NCI-H2081 (cell line): ENCODE measurements at places on chromosomes 3 and 15.
A peak's percentile ranks its signal among the peaks of the same experiment; 100 is the strongest.

GRCh38 chr3:160127308-160127707 lies 97.9 kb upstream of the C3orf80 start:
- no peak for DNase-seq

- no peak for DNase-seq
Observed at GRCh38 chr3:12658593-12659058, 5.3 kb downstream of the RAF1 start.

DNA sequence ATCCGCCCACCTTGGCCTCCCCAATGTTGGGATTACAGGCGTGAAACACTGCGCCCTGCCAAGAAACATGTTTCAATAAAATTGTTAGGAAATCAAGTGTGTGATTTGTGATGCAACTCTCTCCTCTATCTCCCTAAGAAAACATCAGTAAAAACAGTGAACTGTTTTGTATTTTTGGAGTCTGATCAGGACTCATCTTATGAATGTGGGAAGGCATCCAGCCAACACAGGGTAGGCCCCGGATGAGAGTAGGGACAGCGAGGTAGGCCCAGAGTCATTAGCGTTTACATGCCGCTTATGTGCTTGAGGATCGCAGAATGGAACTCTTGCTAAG lies 884 bp upstream of the GLYCTK start:
- no peak for DNase-seq

GRCh38 chr3:87390353-87390752 lies 114.0 kb upstream of the POU1F1 start:
- DNase-seq = no peak

DNA sequence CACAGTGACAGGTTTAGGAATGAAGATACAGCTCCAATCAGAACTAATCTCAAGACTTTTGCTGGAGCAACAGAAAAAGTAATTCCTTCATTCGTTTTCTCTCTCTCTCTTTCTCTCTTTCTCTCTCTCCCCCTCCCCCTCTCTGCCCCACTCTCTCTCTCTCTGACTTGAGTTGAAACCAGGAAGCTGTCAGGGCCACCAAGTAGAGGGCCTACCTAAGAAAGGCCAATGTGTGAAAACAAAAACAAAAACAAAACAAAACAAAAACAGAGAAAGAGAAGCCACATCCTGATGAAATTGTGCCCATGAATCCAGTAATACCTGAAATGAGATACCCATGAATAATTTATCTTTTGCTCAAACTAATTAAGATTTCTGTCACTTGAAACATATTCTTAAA lies 72.9 kb downstream of the ATP8B4 start:
- no peak for DNase-seq

DNA sequence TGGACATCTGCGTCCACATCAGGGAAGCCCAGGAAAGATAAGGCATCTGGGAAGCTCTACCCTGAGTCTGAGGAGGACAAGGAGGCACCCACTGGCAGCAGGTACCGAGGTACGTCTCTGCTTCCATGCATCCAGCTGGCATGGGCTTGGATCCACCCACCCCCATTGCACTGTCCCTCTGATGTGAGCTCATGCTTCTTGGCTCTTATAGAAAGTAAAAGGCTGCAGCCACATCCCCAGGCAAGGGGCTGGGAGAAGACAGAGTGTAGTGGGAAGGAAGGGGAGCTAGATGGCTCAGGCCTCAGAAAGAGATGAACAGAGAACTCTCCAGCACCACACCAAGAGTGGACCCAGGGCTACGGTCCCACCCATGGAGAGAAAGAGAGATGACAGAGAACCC lies 18.2 kb downstream of the PTH1R start:
- DNase-seq = no peak

GRCh38 chr15:101504866-101505609 lies 15.5 kb upstream of the PCSK6 start:
- DNase-seq = no peak

GRCh38 chr3:164658125-164658524 lies 420.2 kb downstream of the SI start:
- peak; percentile 37 for DNase-seq

DNA sequence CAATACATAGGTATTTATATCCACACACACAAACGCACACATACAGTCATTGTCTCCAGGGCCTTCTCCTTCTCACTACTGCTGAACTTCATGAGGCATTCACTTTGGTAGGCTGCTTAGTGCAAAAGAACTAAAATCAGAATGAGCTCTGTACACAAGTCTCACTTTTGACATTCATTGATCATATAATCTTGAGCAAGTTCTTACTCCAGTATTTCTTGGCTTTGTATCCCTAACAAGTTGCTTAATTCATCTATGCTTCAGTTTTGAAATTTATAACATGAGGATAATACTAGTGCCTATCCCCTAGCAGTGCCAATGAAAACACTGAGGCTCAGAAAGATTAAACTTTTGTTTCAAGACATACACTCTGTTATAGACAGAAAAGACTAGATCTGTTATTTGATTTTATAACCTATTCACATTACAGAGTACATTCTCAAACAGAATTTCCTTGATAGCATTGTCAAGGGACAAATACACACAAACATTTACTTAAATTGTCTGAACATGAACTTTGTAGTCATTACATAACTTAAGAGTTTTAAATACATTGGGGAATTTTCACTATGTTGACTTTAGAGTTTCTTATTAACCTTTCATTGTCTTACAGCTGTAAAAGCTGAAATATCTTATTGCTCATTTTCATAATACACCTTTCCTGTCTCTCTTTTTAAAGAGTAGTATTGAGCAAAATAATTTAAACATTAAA lies 55.0 kb upstream of the SI start:
- no peak for DNase-seq

- no peak for DNase-seq
Observed at GRCh38 chr3:123346021-123346420, 102.9 kb downstream of the ADCY5 start.

- DNase-seq = peak; percentile 46
Observed at GRCh38 chr15:64693134-64693533, 82.3 kb downstream of the RBPMS2 start.

DNA sequence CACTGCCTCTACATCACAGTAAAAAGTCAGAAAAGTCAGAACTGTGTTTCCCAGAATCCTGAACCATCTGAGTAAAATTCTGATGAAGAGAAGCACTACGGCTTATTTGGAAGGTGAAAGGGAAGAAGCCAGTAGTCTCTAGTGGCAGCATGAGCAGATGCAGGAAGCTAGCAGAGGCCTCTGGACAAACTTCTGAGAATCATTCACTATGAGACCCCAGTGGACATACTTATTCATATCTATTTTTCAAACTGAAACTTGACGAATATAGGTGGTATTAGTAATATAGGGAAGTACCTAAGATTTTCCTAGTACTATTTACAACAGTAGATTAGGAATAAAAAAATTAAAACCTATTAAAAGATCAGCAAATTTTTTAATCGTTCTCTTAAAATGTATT lies 272.8 kb upstream of the TTC14 start:
- DNase-seq = no peak

DNA sequence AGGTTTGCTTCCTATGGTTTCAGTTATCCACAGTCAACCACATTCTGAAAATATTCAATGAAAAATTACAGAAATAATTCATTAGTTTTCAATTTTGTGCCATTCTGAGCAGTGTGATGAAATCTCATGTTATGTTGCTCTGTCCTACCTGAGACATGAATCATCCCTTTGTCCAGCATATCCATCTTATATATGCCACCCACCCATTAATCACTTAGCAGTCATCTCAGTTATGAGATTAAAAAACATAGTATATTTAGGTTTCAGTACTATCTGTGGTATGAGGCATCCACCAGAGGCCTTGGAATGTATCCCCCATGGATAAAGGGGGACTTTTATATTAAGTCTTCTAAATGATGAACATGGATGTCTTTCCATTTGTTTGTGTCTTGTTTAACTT lies 64.7 kb upstream of the PROK2 start:
- DNase-seq = no peak

GRCh38 chr3:151085227-151085888 lies at the start of gene MED12L:
Gene MED12L (plus strand): TSS chr3:151085664. CDS start chr3:151086927, 1,263 bp downstream.
- peak; percentile 93 for DNase-seq

DNA sequence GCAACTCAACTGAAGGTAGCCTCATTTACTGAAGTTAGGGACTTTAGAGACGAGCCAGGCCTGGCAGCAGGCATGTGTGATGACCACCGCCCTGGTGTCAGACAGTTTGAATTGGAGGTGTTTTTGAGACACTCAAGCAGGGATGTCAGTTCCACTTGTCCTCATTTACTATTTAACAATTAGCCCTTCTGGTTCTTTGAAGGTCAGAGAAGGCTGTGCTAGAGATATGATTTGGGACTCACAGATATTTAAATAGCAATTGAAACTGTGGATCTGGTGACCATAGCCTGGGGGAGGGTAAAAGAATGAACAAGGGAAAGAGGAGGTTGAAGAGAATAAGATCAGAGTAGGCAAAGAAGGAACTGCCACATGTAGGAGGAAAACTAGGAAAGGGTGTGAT lies 74.6 kb downstream of the REC114 start:
- no peak for DNase-seq

GRCh38 chr15:82165948-82166376 lies 96.6 kb downstream of the EFL1 start:
- DNase-seq = no peak

DNA sequence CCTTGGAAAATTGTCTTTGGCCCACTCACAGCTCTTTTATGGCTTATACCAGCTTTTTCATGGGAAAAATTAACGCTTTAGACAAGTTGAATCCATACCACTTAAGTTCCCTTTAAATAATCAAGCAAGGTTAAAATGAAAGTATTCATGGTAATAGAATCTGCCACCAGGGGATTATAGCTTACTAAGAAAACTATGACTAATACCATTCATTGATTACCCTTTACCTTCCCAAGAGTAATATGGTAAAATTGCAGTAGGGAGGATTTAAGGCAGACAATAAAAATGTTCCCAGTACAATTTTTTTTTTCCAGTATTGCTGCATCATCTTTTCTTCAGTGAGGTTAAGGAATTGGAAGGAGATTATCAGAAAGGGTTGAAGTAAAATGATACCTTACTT lies 641.1 kb upstream of the NAALADL2 start:
- DNase-seq = no peak

DNA sequence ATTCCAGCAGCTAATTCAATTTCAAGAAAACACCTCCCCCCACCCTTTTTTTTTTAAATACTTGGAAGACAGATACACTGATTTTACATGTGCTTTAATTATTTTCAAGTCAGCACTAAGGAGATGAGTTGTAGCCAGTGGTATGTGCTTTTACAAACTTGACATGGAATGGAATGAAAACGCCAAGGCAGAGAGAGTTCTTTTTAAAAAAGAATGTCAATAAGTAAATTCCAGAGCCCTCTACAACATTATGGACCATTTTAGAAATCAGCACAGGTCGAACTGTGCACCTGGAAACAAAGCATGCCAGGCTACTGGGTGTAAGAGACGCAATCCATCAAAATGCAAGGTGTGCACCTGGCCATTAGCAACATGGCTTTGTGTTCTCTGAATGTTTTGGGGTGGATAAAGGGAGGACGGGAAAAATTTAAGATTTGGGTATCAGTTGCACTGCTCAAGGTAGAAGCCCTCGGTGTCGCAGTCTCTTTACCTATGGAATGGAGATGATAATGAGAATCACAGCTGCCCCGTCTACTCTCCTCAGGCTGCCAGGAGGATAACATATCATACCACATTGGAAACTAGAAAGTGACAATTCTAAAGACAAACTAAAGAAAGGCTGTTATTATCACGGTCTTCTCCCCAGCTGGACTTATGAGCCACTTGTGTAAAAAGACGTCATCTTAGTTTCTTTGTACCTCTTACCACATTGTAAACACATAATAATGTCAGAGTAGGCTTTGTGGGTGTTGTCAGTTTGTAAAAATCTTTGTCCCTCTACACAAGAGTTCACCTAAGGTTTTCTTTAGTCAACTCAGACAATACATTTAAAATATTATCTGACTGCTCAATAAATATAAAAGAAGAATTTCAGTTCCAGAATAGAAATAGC lies 107.4 kb upstream of the PRICKLE2 start:
- no peak for DNase-seq

- no peak for DNase-seq
Observed at GRCh38 chr3:149954812-149955211, 15.9 kb downstream of the PFN2 start.

- no peak for DNase-seq
Observed at GRCh38 chr3:85576697-85577200, 618.0 kb downstream of the CADM2 start.

DNA sequence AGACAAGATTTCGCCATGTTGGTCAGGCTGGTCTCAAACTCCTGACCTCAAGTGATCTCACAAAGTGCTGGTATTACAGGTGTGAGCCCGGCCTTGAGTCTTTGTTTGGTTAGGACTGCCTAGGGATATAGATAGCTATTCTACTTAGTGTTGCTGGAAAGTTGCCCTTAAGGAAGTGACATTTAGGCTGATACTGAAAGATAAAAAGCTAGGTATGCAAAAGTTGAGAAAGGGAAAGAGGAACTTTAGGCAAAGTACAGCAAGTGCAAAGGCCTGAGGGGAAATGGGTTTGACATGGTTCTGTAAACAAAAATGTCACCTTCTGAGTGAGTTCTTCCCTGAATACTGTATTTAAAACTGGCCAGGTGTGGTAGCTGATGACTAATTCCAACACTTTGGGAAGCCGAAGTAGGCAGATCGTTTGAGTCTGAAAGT lies 111.5 kb downstream of the ZNF609 start:
- no peak for DNase-seq

DNA sequence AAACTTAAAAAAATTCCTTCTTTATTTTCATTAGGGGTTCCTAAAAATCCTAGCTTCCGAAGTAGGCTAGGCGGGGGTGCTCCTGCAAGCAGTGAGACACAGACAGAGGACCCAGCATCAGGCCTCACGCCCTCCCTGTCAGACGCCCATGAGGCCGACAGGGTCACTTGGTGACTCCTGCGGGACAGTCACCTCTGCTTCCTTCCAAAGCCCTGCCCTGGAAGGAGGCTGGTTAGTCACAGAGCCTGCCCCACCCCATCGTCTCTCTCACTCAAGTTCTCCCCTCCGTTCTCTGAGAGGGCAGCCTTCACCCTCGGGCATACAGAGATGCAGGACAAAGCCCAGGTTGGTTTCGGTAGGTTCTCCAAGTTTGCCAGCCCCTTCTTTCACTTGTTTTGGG lies 38.6 kb downstream of the EHD4 start:
- DNase-seq = no peak

- no peak for DNase-seq
Observed at GRCh38 chr15:80636675-80637074, 58.4 kb upstream of the ABHD17C start.

DNA sequence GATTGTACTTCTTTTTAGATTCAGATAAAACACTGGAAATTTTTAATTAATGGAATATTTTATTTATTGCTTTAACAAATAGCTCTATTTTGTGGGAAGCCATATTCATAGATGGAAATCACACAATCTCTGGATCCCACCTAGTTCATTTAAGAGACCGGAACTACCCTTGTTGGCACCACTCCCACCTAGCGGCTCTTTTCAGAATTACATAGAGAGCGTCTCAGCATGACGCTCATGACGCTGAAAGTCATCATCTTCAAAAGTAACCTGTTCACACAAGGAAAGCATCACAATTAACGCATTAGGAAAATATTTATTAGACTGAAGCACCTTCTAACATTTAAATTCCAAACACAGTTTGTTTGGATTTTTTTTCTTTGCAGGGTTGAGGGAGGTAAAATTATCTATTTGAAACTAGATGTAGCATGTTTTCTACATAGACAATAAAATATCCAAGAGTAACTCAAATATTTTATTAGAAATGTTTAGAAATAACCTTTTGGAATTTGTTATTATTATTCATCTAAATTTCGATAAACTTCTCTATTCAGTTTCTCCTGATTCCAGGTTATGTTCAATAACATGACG lies 214.9 kb upstream of the ARRDC4 start:
- DNase-seq = no peak

- DNase-seq = no peak
Observed at GRCh38 chr3:44509393-44509921, 32.0 kb upstream of the ZNF445 start.

- DNase-seq = no peak
Observed at GRCh38 chr15:51884517-51885236, 55.2 kb downstream of the TMOD3 start.
